ENCODE measurements at places on chromosomes 11 and 22.

DNA sequence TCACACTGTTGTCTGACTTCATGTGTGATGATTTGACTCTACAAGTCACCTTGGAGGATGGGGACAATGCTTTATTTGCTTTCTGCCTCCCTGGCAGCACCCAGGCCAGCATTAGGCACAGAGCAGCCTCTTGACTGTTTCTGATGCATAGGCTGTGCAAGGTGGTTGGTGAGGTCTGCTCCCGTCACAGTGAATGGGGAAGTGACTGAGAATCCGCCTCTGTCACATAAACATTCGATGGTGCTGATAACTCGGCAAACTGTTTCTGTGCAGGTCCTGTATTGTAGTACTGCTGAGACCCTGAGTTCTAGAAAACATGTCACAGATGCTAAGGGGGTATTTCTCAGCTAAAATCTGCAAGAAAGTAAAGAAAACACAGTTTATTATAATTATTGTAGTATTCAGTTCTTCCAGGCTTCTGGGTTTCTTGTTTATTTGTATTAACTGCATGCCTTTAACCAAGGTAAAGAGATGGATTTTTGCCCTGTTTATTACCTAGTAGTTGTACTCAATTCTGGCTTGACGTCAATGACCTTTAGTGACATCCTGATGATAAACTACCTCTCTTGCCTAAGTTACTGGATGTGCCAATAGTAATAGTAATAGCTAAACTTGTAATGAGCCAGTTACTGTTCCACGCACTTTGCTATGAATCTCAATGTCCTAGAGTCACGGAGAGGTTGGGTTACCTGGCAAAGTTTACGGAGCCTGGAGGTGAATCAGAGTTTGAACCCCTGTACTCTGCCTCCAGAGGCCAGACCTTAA, 24.8 kb upstream of the RCN1 start:
- no peak for DNase-seq

DNA sequence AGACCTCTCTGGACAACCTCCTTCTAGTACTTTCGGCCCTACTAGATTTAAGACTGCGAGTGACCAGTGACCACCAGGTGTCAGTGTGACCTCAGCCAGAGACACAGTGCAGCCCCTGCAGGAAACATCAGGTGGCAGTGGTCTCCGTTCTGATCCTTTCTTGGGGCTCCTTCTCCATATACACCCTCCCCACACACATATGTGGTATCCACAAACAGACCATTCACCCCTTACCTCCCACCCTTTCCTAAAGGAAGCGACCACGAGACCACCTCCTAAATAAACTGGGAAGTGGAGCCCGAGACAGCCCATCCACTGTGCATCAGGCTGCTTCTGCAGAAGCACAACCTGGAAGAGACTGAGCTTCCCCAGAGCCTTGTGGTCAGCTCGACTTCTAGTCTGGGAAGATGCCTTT, 38.5 kb upstream of the CYP2D6 start:
- DNase-seq, result peak; percentile 18

- DNase-seq, result peak; percentile 87
Measured at GRCh38 chr11:73307323-73308002, 613 bp upstream of the ARHGEF17 start.

DNA sequence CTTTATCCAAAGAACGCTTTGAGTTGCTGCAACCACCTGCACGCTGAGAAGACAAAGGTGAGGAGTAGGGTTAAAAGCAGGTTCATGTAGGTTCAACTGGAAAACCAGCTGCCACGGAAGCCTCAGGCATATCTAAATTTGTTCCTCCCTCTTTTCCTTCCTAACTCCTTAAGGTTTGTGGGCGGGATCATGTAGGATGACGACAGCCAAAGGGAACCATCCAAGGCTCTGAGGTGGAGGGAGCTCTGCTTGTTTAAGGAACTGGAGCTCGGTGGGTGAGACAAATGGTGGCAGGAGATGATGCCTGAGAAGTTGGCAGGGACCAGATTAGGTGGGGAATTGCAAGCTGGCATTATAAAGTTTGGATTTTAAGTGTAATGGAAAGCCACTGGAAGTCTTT, 60.3 kb downstream of the SPON1 start:
- no peak for DNase-seq

DNA sequence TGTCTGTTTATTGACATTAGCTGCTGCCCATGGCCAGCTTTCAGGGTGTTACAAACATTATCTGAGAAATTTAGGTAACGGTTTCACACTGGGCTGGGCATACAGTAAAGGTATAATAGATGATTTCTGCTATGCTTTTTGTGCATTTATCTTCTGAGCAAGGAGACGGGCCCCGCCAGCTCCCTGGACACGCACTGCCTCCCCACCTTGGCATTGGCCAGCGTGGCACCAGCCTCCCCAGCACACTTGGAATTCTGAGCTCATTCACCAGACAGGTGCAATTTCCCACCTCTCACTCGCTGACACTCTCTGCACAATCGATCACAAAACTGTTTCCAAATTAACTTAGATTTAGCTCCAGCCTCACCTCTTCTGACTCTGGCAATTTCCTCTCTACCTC, 222.8 kb downstream of the CEP164 start:
- DNase-seq, result no peak

DNA sequence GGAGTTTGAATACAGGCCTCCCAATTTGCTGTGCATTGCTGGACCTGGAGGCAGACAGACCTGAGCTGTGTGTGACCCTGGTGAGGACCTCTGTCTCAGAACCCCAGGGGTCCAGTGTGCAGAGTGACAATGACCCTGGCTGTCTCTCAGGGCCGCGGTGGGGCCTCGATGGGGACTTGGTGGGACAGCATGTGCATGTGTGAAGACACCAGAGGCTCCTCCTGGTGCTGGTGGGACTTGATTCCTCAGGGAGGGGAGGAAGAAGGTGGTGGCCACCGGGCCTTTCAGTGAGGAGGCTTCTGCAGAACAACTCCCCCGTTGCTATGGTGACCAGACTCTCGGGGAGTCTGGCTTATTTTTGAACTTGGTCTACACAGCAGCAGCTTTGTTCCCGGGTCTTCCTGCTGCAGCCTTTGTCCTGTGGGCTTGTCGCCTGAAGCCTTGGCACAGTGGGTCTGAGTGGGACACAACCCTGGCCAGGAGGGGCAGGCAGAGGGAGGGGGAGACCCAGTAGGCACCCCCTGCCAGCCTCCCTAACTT, 35.3 kb downstream of the MCM5 start:
- no peak for DNase-seq

DNA sequence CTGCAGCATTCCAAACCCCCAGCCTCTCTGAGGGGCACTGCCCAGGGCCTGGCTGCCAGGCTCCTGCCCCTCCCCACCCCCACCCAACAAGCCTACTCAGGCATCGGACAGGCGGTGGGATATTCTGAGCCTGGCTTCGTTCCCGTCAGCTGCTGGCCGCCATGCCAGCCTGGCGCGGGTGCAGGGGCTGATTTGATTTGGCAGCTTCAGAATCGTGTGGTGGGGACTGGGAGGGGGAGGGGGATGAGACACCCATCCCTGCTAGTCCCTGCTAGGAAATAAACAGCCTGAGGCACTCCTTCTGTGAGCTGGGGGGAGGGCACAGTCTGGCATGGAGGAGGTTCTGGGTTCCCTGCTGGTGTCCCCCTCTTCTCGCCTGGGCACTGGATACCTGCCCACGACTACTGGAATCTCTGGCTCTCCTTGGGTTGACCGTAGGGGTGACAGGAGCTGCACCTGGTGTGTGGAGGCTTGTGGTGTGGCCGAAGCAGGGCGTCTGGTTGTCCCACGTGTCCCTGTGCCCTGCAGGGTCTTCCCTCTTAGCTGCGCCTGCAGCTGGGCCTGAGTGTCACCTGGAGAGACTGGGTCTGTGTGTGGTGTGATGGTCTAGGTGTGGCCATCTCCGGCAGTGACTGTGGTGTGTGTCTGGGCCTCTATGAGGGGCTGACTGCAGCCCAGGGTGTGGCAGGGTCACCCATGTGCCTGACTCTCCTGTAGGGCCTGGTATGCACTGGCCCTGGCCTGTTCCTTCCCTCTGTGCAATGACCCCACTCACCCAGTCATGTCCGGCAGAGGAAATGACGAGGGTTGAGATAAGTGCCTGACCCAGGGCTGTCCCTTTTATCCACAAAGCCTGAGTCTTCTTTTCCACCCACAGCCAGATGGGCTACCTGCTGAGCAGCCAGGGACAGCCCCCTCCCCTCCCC, 42.2 kb downstream of the PDE2A start:
- peak; percentile 52 for DNase-seq

DNA sequence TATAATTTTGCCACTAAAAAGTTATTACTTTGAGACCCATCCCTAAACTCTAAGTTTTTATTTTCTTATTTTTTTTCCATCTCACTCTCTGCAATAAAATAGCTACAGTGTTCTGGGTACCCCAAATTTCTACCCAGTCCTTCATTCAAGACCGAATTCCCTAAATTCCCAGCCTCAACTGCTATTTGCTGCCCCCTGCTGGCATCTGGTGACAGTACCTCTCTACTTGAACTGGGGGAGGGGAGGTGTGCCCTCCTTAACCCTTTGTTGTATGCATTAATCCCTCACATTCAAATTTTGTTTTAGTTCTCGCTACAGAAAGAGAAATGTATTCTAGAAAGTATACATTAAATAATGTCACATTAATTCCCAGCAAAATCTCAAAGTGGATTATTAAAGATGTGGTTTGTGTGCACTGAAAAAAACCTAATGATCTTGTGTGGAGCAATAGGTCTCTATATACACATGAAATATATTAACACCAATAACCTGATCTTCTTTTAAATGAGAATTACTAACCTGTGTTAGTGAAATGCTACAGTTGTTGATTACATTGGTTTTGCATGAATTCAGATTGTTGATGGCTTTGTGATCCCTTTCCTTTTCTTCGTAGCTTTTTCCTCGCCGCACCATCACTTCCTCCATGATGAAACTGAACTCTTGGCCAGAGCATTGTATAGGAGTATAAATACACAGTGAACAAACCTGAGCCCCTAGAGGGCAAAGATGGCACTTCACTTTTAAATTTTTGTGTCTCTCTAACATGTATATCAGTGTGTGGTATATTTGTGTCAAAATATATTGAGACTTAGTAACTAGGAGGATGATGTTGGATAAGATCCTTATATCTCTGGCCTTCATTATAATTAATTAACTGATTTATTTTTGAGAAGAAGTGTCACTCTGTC, 590.0 kb downstream of the METTL15 start:
- DNase-seq, result no peak

Data from glomerular endothelial cell (primary cell).